ENCODE measurements at places on chromosomes 7 and 10.

DNA sequence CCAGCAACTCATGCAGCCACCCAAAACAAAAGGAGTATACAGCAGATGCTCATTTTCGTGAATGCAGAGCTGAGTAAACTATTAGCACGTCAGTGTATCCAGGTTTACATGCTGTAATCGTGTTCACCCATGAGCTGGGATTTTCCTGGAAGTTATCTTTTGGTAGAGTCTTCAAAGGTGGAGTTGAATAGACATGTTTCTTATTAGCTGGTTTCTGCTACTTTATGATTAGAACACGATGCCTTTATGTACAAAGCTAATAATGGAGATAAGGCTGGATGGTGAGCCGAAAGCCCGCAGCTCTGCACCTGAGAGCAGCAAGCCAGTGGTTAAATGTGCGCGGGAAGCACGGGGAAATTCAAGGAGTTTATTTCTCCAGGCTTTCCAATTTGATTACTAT, 123.8 kb downstream of the ADARB2 start:
- DNase-seq: no peak

GRCh38 chr7:25786936-25787335, 365.1 kb upstream of the NFE2L3 start:
- no peak for DNase-seq

DNA sequence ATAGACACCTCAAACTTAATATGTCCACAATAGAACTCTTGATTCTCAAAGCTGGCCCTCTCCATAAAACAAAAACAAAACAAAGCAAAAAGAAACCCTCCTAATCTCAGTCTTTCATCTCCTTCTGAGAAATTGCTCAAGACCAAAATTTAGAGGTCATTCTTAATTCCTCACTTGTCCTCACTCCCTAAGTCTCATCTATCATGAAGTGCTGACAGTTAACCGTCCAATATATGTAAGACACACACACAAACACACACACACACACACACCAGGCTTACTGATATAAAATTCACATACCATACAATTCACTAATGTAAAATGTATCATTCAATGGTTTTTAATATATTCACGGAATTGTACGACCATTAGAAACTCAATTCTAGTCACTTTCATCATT, 17.0 kb upstream of the SVIL start:
- DNase-seq: no peak

DNA sequence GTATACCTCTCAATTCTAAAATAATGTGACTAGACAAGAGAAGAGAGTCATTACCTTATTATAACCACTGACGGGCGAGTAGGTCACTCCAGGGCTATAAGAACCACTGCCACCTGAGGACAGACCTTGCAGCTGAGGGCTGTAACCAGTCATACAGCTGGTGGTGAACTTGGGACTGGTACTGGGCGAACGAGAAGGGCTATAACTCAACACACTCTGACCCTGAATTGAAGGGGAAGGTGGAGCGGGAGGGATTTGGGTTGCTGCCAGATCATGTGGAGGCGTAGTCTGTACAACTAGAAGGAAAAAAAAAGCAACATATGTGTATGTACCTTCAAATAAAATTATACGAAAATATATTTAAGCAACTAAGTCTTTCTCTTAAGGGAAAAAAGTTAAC, 3.4 kb downstream of the TMEM209 start:
- no peak for DNase-seq

GRCh38 chr7:38535073-38535472, 96.1 kb downstream of the AMPH start:
- no peak for DNase-seq

DNA sequence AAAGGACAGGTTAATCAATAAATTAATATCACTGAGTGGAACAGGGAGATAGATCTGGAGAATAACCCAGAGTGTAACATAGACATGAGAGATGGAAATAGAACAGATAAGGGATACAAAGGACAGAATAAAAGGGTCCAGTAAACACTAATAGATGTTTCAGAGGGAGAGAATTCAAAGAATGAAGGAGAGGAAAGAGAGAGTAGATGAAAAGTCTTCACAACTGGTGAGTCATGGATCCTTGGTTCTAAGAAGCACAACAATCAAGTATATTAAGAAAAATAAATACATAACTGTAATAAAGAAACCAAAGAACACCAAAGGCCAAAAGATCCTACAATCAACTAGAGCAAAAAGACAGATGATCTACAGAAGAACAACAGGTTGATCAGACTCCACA, 66.3 kb downstream of the BEND7 start:
- DNase-seq: no peak

DNA sequence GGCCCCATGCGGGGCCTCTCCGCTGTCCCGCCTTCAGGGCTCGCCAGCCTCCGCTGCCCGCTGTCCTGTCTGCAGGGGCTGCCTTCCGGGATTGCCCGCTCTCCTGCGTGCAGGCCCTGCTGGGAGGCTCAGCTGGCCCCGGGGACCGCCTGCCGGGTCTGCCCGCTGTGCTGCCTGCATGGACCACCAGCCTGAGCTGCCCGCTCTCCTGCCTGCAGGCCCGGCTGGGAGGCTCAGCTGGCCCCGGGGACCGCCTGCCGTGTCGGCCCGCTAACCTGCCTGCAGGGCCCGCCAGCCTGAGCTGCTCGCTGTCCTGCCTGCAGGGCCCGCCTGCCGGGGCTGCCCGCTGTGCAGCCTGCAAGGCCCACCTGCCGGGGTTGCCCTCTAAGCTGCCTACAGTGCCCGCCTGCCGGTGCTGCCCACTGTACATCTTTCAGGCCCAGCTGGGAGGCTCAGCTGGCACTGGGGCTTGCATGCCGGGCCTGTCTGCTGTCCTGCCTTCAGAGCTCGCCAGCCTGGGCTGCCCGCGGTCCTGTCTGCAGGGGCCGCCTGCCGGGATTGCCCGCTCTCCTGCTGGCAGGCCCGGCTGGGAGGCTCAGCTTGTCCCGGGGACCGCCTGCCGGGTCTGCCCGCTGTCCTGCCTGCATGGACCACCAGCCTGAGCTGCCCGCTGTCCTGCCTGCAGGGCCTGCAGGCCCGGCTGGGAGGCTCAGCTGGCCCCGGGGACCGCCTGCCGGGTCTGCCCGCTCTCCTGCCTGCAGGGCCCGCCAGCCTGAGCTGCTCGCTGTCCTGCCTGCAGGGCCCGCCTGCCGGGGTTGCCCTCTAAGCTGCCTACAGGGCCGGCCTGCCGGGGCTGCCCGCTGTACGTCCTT, 165.1 kb downstream of the GLRX3 start:
- DNase-seq: no peak

DNA sequence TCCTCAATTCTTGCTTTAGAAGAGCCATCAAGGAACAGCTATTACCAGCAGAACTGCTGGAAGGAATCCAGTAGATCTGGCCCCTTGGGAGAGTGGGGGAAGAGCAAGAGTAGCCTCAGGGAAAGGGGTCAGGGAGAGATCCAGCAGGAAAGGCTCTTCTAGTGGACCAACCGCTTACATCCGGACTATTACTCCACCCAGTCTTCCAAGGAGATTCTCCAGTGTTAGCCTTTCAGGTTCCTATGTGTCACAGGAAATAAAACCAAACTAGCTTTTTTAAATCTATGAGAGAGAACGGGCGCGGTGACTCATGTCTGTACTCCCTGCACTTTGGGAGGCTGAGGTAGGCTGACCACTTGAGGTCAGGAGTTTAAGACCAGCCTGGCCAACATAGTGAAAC, 34.3 kb downstream of the TET1 start:
- no peak for DNase-seq

DNA sequence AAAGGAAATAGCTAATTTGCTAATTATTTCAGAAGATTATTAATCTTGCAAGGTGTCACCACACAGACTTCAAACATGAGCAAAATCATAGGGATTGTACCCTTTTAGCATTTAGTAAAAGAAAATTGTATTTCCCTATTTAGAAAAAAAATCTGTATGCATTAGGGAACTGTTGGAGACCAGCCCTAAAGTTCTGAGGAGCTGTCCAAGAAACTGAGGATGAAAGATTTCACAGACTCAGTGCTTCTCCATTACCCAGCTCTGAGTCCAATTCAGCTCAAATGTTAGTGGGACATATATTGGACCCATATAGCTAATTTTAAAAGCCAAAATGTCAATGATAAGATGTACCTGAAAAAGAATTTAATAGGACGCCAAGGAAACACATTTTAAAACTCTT, 271.7 kb downstream of the SNX10 start:
- DNase-seq: no peak

DNA sequence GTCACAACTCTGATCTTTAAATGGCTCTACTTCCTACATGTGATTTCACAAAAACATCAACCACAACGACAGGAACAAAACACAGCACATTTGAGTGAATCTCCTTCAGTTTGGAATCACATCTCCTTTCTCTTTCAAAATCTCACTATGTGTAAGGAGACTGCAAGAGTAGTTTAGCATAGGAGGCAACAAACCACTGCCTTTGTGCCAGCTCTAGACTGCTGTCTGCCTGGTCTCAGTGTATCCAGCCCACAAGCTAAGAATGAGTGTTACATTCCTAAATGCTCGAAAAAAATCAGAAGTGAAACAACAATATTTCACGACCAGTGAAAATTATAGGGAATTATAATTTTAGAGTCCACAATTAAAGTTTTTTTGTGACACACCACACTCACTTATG, 217.0 kb upstream of the STEAP4 start:
- DNase-seq: no peak

Measured in mesendoderm (in vitro differentiated cells).